ENCODE measurements at places on chromosomes 11 and 22. TPM values are rescaled to one million over a fixed set of nuclear protein-coding genes. Genes with fewer than 3 reads are reported as not detected.
A peak's percentile ranks its signal among the peaks of the same experiment; 100 is the strongest.

The TRPC6 gene
- 0.55 TPM for polyA plus RNA-seq

The IGLL1 gene
- 3.5 TPM for polyA plus RNA-seq

The OR4D5 gene
- polyA plus RNA-seq: not detected

The MACROD1 gene
- polyA plus RNA-seq: 9.7 TPM

The MGAT3 gene
- 3.7 TPM for polyA plus RNA-seq

The RGL4 gene
- polyA plus RNA-seq: 7.8 TPM

The GPHA2 gene
- polyA plus RNA-seq: 1.6 TPM

The OR5B21 gene
- not detected for polyA plus RNA-seq

The ZBTB16 gene
- polyA plus RNA-seq: 21.5 TPM

The POLD3 gene
- polyA plus RNA-seq: 7.5 TPM

DNA sequence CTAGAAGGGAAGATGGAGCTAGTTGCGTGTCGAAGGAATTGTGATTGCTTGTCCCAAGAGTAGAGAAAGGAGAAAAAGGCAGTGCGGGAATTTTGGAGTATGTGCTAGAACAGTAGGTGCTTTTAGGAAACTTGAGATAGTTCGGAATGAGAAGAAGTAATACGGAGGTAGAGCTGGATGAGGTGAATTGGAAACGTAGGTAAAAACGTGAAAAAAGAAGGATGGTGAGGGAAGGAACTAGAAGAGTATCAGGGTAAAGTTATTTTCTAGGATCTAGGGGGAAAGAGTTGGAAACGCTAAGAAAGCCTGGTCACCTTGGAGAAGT, 1.4 kb downstream of the CEP57 start:
- no peak for DNase-seq

- no peak for DNase-seq
Observed at GRCh38 chr11:98967005-98967404, 53.7 kb upstream of the CNTN5 start.

- no peak for DNase-seq
Observed at GRCh38 chr11:61869429-61869707, 22.0 kb downstream of the FADS3 start.

GRCh38 chr22:17829695-17830042, 55.4 kb upstream of the BID start:
- no peak for DNase-seq

DNA sequence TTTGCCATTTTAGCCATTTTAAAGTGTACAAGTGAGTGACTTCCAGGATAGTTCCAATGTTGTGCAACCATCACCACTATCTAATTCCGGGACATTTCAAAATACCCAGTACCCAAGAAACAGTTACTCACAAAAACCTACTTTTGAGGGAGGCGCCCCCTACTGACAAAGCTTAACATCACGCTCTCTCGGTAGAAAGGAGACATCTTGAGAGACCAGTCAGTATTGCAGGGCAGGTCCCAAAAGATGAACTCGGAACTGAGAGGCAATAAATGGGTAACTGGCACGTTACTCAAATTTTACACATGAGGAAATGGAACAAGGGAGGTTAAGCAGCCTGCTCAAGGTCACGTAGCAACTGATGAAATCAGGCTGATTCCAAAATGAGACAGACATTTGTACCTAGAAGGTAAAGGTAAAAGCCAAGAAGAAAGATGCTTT, 50.0 kb upstream of the POU2AF1 start:
- DNase-seq: no peak

DNA sequence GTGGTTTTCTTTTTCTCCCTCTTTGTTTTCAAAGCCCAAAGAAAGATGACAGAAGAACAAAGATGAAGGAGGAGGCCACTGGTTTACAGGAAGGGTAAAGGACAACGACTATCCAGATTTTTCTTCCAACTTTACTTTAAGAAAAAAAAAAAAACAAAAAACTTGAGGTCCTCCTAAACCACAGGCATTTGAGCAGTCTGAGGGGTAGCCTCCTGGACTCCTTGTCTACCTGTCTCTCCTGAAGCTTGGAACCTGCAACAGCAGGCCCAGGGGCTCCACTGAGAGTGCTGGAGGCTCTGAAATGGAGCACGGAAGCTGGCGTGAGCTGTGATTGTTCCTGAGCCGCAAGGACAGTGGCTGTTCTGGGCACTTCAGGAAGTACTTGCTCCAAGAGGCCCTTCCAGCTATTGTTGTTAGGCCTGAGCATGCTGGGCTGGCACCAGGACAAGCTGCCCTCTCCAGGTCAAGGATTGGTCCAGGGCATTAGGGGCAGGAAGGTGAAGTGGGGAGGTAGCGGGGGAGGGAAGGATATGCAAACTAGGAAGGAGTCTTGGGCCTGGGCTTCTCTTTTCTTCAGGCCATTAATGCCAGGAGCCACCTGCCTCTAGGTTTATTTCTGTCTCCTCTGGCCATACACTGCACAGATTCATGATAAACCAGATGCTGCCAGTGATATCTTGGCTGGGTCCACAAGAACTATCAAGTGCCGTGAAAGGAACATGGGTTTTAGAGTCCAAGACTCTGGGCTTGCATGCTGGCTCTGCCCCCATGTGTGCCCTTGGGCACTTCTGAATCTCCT, 147.3 kb downstream of the CCDC34 start:
- no peak for DNase-seq

DNA sequence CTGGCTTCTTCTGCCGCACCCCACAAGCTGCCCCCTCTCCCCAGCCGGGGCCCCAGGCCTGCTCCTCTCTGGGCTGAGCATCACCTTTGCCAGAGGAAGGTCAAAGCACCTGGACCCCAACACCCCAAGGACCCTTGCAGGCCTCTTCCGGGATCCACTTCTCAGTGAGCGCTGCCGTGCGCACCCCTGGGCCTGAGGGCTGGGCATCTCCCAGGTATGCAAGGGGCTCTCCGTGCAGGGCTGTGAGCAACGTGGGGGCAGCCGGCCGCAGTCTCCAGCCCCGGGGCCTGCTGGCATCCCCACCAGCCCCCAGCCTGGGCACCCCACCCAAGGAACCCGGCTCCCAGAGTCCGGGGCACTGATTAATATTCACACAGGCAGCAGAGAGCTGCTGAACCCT, 64.0 kb downstream of the BRD1 start:
- DNase-seq: no peak

- peak; percentile 78 for DNase-seq
Observed at GRCh38 chr11:414318-414857, 411 bp downstream of the SIGIRR start.

- no peak for DNase-seq
Observed at GRCh38 chr11:6397156-6397555, 6.9 kb downstream of the SMPD1 start.

GRCh38 chr11:94400839-94401772, at the start of gene GPR83:
Gene GPR83, minus strand, starts transcription at chr11:94401419. Its CDS starts 172 bp downstream, at chr11:94401247.
- DNase-seq: no peak

- no peak for DNase-seq
Observed at GRCh38 chr11:94885133-94885532, 88.2 kb downstream of the CWC15 start.

DNA sequence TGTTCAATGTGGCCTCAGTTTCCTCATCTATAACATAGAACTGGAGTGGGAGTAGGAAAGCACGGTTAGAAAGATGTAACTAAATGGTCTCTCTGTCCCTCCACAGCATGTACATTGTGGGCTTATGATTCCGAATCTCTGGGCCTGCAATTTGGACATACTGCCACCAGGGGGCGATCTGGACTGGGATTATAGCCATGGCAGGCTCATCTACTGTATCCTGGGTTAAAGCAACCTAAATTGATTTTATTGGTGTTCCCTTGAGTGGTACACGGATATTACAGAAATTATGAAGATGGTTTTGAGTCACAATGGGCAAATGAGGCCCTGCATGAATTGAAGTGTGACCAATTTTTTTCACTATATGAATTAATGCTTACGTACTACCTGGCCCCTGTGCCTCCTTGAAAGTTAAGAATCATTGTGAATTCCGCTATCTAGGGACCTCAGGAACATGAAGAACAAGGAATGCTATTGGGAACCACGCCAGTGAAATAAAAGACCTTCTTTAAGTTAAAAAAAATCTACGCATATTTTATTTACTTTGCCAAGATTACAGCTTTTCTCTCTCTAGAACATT, 32.9 kb downstream of the TST start:
- DNase-seq: peak; percentile 15

DNA sequence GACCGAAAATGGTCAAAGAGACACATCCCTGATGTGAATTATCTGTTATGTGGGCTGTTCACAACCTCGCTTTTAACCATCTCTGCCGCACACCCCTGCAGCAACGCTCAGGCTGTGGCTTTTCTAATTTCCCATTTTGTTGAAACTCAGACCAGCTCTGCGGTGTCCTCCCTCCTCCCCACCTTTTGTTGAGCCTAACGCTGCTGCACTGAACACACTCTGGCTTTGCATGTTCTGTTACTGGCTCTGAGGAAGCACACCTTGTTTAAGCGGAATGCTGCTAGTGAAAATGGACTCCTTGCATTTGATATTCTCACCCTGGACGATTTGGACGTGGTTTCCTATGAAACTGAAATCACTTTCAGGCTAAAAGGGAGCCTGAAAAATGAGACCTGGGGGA, 198.5 kb upstream of the MTNR1B start:
- DNase-seq: no peak

DNA sequence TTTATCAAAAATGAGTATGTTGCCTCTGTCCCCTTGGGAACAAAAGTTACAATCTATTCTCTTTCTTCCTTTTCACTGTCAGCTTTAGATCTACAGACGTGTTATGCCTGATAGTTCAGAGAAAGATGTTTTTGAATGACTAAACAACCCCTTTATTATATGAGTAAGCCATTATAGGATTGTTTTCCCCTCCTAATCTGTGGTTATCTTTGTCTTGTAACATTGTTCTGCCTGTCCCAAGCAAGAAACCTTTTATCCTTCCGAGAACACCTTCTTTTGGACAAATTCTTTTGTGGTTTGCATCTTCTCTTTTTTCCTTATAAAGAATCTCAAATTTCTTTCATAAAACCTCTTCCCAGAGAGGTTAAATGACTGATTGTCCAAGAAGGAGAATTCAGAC, 208.4 kb downstream of the DDX10 start:
- DNase-seq: no peak

GRCh38 chr11:116771935-116772334, 852 bp downstream of the BUD13 start:
- no peak for DNase-seq

GRCh38 chr22:32824531-32825312, 23.2 kb downstream of the TIMP3 start:
- no peak for DNase-seq

DNA sequence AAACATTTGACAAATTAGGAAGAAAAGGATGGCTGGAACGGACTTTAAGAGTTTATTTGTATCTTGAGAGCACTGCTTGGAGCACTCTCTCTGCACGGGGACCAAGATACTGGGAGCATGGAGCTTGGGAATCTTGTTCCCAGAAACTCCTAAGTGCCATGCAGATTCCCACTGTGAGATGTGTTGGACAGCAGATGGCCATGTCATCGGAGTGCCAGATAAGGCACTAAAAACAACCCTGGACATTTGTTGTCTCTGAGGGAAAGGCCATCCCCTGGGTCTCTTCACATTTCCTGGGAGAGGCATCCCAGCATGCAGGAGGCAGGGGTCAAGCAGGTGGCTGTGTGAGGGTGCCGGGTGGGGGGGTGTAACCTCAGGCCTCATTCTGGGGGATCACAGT, 2.9 kb downstream of the KIRREL3 start:
- no peak for DNase-seq

- DNase-seq: no peak
Observed at GRCh38 chr11:118877487-118878162, 6.1 kb upstream of the CXCR5 start.
